ENCODE measurements at places on chromosomes 16 and 17.
A peak's percentile ranks its signal among the peaks of the same experiment; 100 is the strongest.

DNA sequence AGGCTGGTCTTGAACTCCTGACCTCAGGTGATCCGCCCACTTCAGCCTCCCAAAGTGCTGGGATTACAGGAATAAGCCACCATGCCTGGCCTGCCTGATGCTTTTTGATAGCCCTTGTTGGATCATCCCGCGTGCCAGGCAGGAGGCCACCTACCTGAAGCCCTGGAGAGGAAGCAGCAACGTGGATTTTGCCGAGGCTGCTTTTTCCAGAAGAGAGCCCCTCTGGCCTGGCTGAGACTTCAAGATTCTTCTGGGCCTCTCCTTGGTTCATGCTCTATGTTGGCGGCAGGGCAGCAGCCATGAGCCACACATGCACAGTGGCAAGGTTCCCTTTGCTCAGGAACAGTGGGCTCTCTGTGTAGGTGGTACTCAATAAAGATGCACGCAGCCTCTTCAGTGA lies 11.5 kb downstream of the KATNB1 start:
- DNase-seq, result no peak
- no peak overlapping the region for H3K27ac ChIP-seq
- peaks cover 7% of the 10 kb centered on the region for H3K4me1 ChIP-seq
- H3K4me3 ChIP-seq, result no peak overlapping the region
- no peaks in the 10 kb centered on the region for H3K36me3 ChIP-seq

DNA sequence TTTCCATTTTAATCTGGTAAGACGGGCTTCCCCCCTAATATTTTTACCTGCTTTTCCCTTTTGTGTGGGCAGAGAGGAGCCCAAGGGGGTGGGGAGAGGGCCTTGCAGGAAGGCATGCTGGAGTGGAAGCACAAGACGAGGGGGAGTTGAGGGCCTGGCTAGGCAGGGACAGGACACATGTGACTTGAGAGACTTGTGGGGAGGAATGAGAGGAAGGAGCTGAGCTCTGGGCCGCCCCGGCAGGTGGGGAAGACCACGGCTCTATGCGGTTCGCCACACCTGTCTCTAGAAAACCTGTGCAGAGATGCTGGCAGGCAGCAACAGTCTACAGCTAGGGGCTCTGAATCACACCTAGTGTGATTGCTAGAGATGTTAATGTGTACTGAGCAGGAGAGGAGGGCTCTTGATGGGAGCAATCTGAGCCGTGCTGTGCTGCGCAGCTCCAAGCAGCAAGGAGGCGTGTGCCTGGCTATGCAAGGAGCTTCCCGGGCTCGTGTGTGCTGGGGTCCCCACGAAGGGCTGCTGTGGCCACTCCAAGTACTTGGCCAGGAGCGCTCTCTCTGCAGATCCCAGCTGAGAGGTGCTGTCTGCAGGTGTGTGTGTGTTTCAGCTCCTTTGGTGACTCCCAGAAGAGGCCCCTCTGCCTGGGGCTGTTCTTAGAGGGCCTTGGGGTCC lies 50.2 kb downstream of the PDPK1 start:
- DNase-seq, result no peak
- H3K36me3 ChIP-seq, result peaks cover 23% of the 10 kb centered on the region
- H3K4me3 ChIP-seq, result no peak overlapping the region
- no peaks in the 10 kb centered on the region for H3K27me3 ChIP-seq

DNA sequence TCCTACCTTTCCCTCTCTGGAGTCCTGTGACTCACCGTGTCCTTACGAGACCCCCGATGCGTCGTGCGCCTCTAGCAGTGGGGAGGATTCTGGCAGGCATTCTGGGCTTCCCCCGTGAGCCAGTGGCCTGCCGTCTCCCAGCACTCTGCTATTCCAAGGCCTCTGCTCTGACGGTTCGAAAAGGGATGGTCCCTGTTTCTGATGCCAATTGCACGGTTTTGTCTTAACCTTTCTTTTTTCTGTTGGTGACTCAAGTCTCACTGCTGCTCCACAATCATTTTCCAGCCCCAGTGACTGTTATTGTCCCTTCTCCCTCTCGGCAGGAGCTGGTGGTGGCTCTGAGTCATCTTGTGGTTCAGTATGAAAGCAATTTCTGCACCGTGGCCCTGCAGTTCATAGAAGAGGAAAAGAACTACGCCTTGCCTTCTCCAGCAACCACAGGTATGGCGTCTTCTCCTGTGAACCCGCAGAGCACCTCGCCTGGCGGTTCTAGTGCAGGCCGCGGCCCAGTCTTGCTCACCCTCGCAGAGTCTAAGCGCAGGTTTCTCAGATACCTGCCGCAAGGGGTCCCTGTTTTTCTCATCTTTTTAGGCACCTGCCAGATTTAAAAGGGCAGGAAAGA lies 100.1 kb upstream of the CHMP6 start:
- peaks cover 81% of the 10 kb centered on the region for H3K4me1 ChIP-seq
- peak overlapping the region; percentile 85 for H3K4me3 ChIP-seq
- H3K27me3 ChIP-seq, result no peaks in the 10 kb centered on the region
- DNase-seq, result peak; percentile 95

GRCh38 chr16:566475-567372 lies at the start of gene NHLRC4:
NHLRC4 (plus strand) TSS chr16:567005; CDS start chr16:568048, 1,043 bp downstream.
- H3K4me3 ChIP-seq, result peak within 1 kb of the TSS; percentile 33
- DNase-seq, result peak; percentile 79
- H3K27ac ChIP-seq, result peak within 1 kb of the TSS; percentile 68

DNA sequence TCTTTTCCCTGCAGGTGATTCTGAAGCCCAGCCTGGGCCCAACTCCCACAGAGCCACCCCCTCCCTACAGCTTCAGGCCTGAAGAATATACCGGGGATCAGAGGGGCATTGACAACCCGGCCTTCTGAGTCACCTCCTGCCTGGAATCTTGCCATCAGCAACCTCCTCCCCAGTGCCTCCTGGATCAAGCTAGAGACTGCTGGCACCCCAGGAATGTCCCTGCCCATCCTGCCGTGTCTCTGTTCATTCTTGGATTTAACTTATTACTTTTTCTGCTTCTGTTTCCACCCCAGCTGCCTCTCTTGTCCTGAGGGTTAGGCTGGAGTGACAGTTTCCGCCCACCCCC lies 4.9 kb downstream of the TMEM92 start:
- H3K27ac ChIP-seq, result no peak overlapping the region
- peaks cover 36% of the 10 kb centered on the region for H3K27me3 ChIP-seq
- H3K4me3 ChIP-seq, result no peak overlapping the region
- H3K4me1 ChIP-seq, result peaks cover 26% of the 10 kb centered on the region

DNA sequence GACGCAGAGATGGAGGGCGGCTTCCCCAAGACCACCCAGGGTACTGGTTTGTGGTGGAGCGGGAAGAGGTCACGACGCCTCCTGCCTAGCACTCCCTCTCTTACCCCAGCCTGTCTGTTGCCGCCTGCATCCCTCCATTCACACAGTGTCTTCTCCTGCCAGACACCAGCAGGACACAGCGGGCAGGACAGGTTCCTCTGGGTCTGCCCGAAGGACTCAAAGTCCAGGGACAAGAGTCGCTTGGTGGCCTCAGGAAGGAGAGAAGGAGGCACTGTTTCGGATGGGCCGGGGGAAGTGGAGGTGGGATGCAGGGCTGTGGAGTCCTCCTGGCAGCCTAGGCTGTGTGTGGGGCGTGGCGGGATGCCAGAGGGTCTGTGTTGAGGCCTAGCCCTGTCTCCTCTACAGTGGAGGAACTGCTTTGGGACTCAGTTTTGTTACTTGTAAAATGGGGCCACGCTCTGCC lies 19.6 kb upstream of the TNS4 start:
- peaks cover 24% of the 10 kb centered on the region for H3K27me3 ChIP-seq
- no peak overlapping the region for H3K4me3 ChIP-seq
- H3K4me1 ChIP-seq, result peaks cover 35% of the 10 kb centered on the region
- DNase-seq, result no peak
- no peak overlapping the region for H3K27ac ChIP-seq
- peaks cover 46% of the 10 kb centered on the region for H3K36me3 ChIP-seq

- H3K27ac ChIP-seq, result no peak overlapping the region
- no peak overlapping the region for H3K4me3 ChIP-seq
- H3K27me3 ChIP-seq, result peaks cover 82% of the 10 kb centered on the region
- peaks cover 13% of the 10 kb centered on the region for H3K4me1 ChIP-seq
- H3K36me3 ChIP-seq, result no peaks in the 10 kb centered on the region
- no peak for DNase-seq
These were observed 2.8 kb downstream of the SP6 start for GRCh38 chr17:47848198-47848513.

GRCh38 chr16:11090232-11090631 lies 145.9 kb downstream of the CLEC16A start:
- H3K27ac ChIP-seq, result no peak overlapping the region
- peaks cover 76% of the 10 kb centered on the region for H3K4me1 ChIP-seq
- H3K27me3 ChIP-seq, result no peaks in the 10 kb centered on the region
- no peak overlapping the region for H3K4me3 ChIP-seq
- peaks cover 18% of the 10 kb centered on the region for H3K36me3 ChIP-seq

DNA sequence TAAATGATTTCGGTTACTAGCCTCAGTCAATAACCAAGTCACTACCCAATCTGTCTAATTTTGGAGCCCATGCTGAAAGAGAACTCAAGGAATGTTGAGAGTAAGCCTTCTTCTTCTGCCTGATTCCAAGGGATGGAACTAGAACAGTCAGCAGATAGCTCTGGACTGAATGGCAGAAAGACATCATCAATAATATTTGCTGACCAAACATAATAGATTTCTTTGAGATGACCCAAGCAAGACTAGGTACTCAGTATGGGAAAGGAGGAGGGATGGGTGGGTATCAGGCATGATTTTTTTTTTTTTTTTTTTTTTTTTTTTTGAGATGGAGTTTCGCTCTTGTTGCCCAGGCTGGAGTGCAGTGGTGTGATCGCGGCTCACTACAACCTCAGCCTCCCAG lies 330.1 kb downstream of the CNTNAP4 start:
- no peaks in the 10 kb centered on the region for H3K36me3 ChIP-seq
- H3K27me3 ChIP-seq, result no peaks in the 10 kb centered on the region
- no peaks in the 10 kb centered on the region for H3K4me1 ChIP-seq
- no peak overlapping the region for H3K27ac ChIP-seq
- DNase-seq, result no peak

- H3K4me3 ChIP-seq, result no peak overlapping the region
- H3K36me3 ChIP-seq, result no peaks in the 10 kb centered on the region
- no peaks in the 10 kb centered on the region for H3K27me3 ChIP-seq
- no peak overlapping the region for H3K27ac ChIP-seq
- DNase-seq, result no peak
These were observed 340 bp downstream of the SPEM2 start for GRCh38 chr17:7425756-7426155.

- H3K4me1 ChIP-seq, result peaks cover 7% of the 10 kb centered on the region
- no peaks in the 10 kb centered on the region for H3K36me3 ChIP-seq
- H3K27ac ChIP-seq, result no peak overlapping the region
- DNase-seq, result no peak
These were observed 68.6 kb upstream of the TOB1 start for GRCh38 chr17:50934672-50935220.
